ENCODE measurements at places on chromosomes 5 and 9. TPM values are rescaled to one million over a fixed set of nuclear protein-coding genes. Genes with fewer than 3 reads are reported as not detected.

Gene MRPL36
- total RNA-seq = 118 TPM

- peaks cover 1% of the 10 kb centered on the region for H3K27me3 ChIP-seq
- no peaks in the 10 kb centered on the region for H3K36me3 ChIP-seq
- H3K4me1 ChIP-seq = no peaks in the 10 kb centered on the region
- no peak overlapping the region for H3K27ac ChIP-seq
These were observed 181.1 kb upstream of the WWC1 start for GRCh38 chr5:168110384-168110783.

- DNase-seq = no peak
- H3K36me3 ChIP-seq = no peaks in the 10 kb centered on the region
- peaks cover 9% of the 10 kb centered on the region for H3K4me1 ChIP-seq
These were observed 2.1 kb upstream of the RASGEF1C start for GRCh38 chr5:180210961-180211760.

DNA sequence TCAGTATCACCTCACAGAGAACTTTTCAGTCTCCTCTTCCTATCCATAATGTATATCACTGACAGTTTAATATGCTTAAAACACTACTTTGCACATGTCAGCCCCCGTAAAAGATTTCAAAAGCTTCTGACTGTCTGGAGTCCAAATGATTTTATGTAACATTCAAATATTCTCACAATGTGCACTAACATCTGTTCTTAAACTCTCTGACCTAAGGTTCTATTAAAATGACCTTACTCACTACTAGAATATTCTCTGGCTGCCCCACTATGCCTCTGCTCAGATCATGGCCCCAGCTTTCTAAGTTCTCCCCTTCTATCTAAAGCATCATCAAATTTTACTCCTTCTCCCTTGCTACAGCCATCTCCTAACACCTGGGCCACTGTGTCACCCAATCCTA lies 52.5 kb downstream of the AP3B1 start:
- H3K27ac ChIP-seq = no peak overlapping the region
- peaks cover 5% of the 10 kb centered on the region for H3K4me1 ChIP-seq
- DNase-seq = no peak
- no peak overlapping the region for H3K4me3 ChIP-seq
- peaks cover 9% of the 10 kb centered on the region for H3K36me3 ChIP-seq

- H3K36me3 ChIP-seq = peaks cover 42% of the 10 kb centered on the region
- H3K27ac ChIP-seq = peak overlapping the region; percentile 57
- H3K4me1 ChIP-seq = peaks cover 76% of the 10 kb centered on the region
- no peaks in the 10 kb centered on the region for H3K27me3 ChIP-seq
These were observed 102.6 kb downstream of the CDC42SE2 start for GRCh38 chr5:131366428-131366827.

DNA sequence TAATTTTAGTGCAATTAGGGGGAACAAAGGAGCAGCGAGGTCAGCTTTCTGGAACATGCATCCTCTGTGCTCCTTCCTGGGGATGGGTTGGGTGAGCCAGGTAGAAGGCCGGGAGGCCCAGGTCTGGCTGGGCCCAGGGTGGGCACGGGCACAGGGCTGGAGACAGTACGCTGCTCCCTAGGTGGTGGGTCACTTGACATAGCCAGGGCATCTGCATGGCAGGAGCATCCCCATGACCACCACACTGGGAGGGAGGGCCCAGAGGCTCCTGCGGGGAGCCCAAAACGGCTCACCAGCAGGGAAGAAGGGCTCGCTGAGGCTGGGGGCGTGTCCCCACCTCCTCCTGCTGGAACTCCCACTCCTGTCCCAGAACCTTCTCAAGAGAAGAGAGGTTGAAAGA lies 216.8 kb downstream of the NXNL2 start:
- no peak for DNase-seq
- no peaks in the 10 kb centered on the region for H3K36me3 ChIP-seq
- no peak overlapping the region for H3K27ac ChIP-seq
- no peaks in the 10 kb centered on the region for H3K4me1 ChIP-seq

GRCh38 chr5:104178829-104179456 lies 616.4 kb upstream of the NUDT12 start:
- H3K27ac ChIP-seq = no peak overlapping the region
- H3K36me3 ChIP-seq = no peaks in the 10 kb centered on the region
- H3K4me3 ChIP-seq = no peak overlapping the region
- H3K4me1 ChIP-seq = no peaks in the 10 kb centered on the region

Data from activated T-helper 1 cell treated with anti-CD3 and anti-CD28 coated beads, Interleukin-12 subunit alpha, Interleukin-12 subunit beta, Interleukin-2, Interleukin-4 antibody, amounts not matched to agents 30 ng/mL and 10 ng/mL and 1 ng/mL, durations not matched to agents 14 hours and 24 hours and 36 hours (primary cell).